ENCODE measurements at places on chromosomes 12 and 14. TPM values are rescaled to one million over a fixed set of nuclear protein-coding genes. Genes with fewer than 3 reads are reported as not detected.

DNA sequence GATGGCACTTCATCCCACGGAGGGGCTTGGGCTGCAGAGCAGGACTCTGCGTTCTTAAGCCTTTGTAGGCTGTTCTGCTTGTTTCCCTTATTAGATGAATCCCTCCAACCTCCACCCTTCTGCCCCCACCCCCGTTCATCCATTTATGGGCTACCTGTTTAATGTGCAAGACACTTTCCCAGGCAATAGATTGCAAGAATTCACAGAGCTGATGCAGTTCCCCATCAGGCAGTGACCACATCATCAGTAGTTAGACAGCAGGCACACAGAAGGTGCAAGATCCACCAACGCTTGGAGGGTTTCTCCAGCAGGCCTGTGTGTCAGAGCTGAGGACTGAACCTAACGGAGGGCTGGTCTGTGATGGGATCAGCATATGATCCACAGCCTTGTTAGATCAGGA is 1.2 kb upstream of the C1R start:
- DNase-seq = no peak

- no peak for DNase-seq
Observed at GRCh38 chr14:70856851-70857495, 47.7 kb upstream of the MAP3K9 start.

GRCh38 chr12:88570103-88570502 is 10.2 kb downstream of the KITLG start:
- no peak for DNase-seq

- no peak for DNase-seq
Observed at GRCh38 chr14:95467657-95468056, 48.8 kb downstream of the SYNE3 start.

GRCh38 chr14:104107101-104107581 is 21.6 kb downstream of the ASPG start:
- peak; percentile 28 for DNase-seq

DNA sequence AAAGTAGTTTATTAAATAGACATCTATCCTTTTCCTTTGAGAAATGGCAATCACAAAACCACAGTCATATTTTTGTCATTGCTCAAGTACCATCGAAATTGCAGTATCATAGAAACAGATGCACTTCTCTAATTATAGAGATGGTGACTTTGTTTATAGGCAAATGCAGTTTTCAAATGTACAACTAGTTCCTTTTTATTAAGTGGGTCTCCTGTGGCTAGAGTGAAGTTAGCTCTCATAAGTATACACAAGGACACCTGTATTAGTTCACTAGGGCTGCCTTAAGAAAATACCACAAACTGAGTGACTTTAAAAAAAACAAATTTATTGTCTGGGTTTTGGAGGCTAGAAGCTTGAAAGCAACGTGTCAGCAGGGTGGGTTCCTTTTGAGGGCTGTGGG is 62.8 kb downstream of the OTOGL start:
- DNase-seq = no peak

- DNase-seq = no peak
Observed at GRCh38 chr12:116039081-116039480, 238.4 kb downstream of the MED13L start.

GRCh38 chr12:96425321-96425720 is 25.1 kb upstream of the CDK17 start:
- DNase-seq = no peak

- DNase-seq = no peak
Observed at GRCh38 chr14:98510392-98510791, 761.6 kb downstream of the BCL11B start.

DNA sequence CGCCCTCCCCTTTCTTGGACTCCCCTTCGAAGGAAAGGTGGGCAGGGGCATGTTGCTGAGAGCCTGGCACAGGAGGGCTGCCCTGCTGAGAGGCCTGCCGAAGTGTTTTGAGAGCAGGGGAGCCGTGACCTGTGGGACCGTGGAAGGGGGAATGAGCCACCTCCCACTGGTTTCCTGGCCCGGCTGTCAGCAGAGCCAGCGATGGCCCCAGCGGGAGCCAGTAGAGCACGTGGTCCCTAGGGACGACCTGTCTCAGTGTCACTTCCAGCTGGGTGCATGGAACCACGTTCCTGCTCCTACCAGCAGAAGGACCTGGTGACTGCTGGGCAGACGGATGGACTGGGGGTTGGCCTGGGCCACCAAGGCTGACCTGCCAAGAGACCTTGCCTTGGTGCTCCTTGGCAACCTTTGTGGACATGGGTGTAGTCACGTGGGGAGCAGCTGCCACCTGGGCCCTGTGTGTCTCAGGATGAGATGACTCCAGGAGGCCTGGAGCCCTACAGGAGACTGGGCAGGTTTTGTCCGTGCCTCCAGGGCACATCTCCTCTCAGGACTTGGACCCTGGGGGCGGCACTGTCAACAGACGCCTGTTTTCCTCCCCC is 34.6 kb downstream of the BEGAIN start:
- no peak for DNase-seq

Gene OR6J1
- not detected for total RNA-seq

Gene CCER1
- total RNA-seq = not detected

Gene SLC4A8
- total RNA-seq = 0.89 TPM

Gene IL23A
- not detected for total RNA-seq

Gene NEUROD4
- total RNA-seq = not detected

Gene SELPLG
- 4.2 TPM for total RNA-seq

Gene KRT1
- total RNA-seq = not detected

All from Right ventricle myocardium superior (tissue), 1 donor.